ENCODE measurements at places on chromosomes 6 and 20. TPM values are rescaled to one million over a fixed set of nuclear protein-coding genes. Genes with fewer than 3 reads are reported as not detected.

Gene ENPP5
- 3.8 TPM for total RNA-seq

GRCh38 chr6:4021854-4022695, 56.9 kb downstream of the FAM217A start:
- DNase-seq: peak; percentile 17

GRCh38 chr6:6565069-6565468, 23.5 kb upstream of the LY86 start:
- no peak for DNase-seq

- DNase-seq: peak; percentile 88
Measured at GRCh38 chr6:44223319-44224028, at the start of gene SLC29A1. Gene SLC29A1, plus strand, starts transcription at chr6:44223595. Its CDS starts 3,719 bp downstream, at chr6:44227314.

DNA sequence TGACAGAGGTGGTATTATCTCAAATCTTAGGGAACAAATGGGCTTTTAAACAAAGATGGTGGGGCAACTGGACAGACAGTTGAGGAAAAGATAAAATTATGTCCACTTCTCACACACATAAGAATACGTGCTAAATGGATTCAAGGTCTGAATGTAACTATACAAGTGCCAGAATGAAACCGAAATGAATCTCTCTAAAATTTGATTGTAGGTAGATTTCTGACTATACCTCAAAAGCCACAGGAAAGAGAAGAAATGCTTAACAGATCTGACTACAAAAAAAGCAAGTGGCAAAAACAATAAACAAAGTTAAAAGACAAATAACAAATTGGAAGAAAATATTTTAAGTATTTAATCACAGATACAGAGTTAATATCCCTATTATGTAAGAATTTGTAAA, 182.7 kb upstream of the OLIG3 start:
- DNase-seq: no peak

Gene TNF
- 0.39 TPM for total RNA-seq
